ENCODE measurements at places on chromosomes 3 and 15.

DNA sequence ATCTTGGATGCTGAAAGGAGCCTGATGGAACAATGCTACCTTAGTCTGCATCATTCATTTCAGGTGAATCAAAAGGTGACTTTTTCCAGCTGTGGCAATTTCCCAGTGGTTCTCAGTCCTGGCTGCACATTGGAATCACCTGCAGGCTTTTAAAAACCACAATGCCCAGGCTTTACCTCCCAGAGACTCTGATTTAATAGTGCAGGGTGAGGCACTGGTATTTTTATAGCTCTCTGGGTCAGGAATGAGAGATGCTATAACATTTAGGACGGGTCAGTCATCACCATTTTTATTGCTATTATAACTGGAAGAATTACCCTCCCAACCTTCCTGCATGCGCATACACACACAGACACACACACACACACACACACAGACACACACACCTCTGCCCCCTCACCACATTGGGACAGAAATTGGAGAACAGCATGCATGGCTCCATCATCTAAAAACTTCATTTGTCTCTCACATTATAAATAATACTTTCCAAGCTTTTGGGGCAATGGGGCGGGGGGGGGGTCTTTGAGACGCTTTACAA is 41.1 kb downstream of the LARP6 start:
- no peak for DNase-seq

DNA sequence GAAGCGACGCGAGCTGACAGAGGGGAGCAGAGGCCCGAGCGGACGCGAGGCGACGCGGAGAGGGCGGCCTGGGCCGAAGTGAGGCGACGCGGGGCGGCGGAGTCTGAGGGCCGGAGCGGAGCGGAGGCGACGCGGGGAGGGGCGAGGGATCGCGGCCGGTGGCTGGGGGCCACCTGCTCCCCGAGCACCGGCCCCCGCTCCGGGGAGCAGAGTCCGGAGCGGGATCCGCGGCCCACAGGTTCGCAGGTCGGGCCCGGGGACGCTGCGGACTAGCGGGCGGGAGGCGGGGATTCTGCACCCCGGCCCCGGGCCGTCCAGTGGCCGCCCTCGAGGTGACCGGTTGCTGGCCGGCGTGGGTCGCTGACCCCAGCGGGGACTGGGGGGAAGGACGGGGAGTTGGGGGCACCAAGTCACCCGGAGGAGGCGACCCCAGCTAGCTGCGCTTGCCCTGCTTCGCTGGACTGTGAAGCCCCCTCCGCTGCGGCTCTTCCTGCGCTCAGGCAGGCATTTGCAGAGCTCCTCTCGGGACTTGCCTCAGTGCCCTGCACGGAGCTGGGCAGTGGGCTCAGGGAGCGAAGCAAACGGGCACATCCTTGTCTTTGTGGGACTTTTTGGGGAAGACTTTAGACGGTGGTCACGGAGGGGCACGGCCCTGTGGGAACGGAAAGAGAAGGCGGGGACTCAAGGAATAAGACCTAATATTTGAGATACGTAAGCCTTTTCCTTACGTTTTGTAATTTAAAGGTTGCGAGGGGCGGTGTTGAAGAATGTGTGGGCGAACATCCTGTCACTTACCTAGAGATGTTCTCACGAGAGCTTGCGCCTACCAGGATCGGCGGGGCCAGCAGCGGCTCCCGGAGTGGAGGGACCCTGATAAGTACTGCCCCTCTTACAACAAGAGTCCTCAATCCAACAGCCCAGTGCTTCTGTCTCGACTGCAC is 566 bp downstream of the HMCES start:
- peak; percentile 55 for DNase-seq

GRCh38 chr3:159077860-159078259 is 276.0 kb downstream of the MFSD1 start:
- DNase-seq: no peak

GRCh38 chr3:5756443-5756842 is 568.9 kb downstream of the EDEM1 start:
- DNase-seq: no peak

DNA sequence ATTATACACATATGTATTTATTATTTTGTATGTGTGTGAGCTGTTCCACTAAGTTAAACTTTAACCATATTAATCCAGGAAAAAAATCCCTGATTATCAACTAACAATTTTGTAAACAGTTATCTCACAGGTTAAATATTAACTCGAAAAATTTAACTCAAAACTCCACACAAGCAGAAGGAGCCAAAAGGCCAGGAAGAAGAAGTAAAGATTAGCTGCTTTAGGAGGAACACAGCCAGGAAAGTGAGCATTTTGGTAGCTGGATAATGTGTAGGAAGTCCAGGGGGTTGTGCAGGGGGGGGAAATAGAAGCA is 425.0 kb downstream of the TIGIT start:
- DNase-seq: no peak

DNA sequence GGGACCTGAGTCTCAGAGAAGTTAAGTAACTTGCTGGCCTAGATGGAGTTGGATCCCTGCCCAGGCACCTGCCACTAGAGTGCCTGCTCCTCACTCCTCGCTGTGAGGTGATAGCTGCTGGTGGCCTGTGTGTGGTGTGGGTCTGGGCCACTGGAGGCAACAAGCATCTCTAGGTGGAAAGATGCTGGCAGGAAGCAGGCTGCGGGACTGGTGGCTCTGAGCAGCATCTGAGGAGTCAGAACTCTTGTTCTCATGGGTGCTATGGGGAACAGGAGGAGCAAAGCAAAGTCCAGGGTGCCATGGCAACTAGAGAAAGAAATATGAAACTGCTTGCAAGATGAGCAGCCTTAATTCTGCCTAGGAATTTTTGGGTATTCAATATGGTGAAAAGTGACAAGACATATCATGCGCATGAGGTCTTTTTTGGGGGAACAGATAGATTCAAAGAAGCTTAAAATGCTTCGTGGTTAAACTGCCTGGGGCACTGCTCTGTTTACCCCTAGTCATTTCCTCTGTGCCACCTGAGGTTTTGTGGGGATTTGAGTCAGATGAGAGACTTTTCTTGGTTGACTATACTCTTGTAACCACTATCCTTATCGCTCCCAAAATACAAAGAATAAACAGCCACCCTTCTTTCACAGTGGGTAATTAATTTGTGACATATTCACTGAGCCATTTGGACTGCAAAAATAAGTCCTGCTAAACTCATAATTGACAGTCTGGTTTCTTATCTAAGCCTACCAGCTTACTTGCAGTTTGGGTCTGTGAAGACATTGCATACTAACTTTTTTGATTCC is 50.3 kb downstream of the MED12L start:
- peak; percentile 45 for DNase-seq

All from central memory CD4-positive, alpha-beta T cell (primary cell).